ENCODE measurements at places on chromosomes 6 and 20.

GRCh38 chr20:10733122-10733521 is 59.3 kb upstream of the JAG1 start:
- no peak for DNase-seq

DNA sequence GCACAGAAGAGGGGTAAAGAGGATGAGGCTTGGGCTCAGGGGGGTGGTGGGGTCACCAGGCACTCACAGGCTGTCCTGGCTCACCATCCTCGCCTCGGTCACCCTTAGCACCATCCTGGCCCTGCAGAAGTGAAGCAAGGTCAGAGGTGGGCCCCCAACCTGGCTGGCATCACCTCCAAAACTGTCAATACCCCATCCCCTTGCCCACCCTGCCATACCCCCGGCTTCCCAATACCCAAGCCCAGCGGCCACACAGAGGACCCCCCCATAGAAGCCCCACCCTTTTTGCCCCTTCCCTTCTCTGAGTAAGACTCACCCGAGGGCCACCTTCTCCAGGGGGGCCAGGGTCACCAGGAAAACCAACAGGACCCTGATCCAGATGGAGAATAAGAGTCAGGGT is 23.6 kb downstream of the COL11A2 start:
- DNase-seq: no peak

DNA sequence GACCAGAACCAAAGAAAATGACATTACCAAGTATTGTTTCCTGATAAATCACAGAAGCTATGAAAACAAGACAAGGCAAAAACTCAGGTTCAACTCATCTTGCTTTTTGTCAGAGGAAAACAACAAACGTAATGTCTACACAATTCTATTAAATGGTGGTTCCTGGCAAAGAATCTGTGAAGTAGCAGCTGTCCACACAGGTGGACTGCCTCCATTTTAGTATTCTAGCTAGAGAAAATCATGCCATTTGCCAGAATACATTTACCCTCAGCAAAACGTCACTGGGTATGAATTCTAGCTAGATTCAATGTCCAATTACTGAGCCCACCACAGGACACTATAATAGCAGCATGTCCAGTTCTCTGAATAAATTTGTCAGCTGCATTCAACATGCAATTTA is 125.4 kb downstream of the ADGRB3 start:
- no peak for DNase-seq

DNA sequence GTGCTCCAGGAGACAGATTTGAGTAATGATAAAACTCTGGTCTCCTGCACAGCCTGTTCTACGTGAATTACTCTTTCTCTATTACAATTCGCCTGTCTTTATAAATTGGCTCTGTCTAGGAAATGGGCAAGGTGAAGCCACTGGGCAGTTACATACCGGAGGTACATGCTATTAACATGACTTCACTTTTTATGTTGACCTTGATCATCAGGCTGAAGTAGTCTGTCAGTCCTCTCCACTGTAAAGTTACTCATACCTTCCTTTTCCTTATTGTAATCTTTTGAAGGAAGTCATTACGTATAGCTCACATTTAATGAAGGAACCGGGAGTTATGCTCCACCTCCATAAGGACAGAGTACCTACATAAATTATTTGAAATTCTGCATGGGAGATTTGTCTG is 19.9 kb upstream of the KHDC1 start:
- DNase-seq: no peak

GRCh38 chr6:83314693-83315092 is 116.2 kb downstream of the ME1 start:
- DNase-seq: no peak

DNA sequence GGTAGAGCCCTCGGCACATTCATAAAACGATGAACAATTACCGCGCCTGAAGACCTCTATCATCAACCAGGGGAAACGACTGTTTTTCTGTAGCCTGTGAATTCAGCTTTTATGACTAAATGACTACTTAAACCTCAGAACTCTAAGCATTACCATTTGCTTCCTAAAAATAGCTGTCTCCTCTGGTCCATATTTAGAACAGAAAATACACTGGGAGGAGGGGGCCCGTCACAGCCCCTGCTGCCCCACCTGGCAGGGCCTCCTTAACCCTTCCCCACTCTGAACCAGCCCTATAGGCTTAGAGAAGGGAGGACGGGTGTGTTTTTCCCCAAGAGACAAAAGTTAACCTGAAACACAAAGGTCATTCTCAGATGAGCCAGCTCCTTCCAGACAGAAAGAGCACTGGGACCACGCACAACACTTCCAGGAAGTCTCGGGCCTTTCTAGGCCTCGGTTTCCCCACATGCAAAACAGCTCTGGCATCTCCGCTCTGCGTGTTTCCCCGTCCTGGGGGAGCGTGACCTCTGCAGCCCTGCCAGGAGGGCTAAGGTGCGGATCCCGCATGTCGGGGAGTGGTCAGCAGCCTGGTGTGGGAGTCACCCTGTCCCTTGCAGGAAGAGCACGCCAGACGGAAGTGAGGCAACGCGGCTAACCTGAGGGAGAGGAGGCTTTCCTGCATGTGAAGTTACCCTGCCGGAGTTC is 193.9 kb downstream of the DLL1 start:
- DNase-seq: no peak

GRCh38 chr6:39515006-39515405 is 192.5 kb upstream of the KCNK16 start:
- no peak for DNase-seq

DNA sequence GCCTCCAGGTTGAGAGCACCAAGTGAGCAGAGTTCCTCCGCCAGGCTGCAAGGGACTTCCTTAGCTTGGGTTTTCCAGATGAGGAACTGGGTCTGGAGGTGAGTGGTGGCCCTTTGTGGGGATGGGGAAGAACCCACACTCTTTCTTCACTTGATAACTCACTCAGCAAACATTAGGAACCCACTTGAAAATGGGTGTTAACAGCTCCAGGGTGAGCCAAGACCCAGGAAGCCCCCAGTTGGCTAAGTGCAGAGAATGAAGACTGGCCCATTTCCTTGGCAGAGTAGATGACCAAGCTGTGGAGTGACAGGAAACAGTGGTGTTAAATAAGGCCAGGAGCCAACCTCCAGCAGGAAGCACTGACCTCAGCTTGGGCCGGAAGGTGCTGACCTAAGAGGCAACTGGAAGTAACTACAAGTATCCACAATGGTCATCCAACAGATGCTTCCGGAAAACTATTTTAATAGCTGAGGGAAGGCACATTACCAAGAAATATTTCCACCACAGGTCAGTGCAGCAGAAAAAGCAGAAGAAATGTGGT is 22.7 kb downstream of the MRPL14 start:
- DNase-seq: no peak

DNA sequence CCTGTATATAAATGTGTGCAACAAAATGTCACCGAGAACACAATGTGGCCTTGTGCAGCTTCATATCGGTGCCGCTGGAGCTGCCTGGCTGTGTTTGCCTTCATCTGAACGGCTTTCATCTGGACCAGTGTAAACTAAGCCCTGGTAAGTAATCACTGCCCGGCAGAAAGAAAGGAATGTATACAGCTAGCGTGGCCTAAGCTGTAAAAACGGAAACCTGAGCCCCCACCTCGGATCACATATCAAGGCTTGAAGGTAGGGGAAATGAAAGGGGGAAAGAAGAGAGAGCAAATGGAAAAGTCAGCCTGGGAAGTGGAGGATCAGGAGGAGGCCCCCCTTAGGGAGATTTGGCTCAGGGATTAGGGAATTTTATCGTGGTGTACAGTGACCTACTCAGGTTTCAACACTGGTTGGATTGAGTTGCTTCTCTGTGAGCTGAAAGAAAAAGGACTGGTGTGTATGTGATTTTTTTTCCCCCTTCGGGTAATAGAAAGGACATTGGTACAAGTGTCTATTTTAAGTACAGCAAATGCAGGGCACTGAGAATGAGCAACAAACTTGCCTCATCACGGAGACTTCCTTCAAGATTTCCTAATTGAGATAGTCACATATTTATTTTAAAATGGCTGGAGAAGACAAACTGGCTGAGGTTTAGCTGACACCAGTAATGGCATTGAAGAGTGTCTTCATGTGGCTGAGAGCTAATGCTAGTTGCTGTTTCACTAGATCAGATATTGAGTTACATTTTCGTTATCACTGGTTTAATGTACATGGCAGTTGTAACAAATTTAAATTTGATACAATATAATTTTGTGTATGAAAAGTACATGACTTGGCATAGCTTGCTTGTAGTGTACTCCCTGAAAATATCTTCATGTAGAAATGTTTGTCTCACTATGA is 3.5 kb downstream of the SOBP start:
- DNase-seq: no peak

DNA sequence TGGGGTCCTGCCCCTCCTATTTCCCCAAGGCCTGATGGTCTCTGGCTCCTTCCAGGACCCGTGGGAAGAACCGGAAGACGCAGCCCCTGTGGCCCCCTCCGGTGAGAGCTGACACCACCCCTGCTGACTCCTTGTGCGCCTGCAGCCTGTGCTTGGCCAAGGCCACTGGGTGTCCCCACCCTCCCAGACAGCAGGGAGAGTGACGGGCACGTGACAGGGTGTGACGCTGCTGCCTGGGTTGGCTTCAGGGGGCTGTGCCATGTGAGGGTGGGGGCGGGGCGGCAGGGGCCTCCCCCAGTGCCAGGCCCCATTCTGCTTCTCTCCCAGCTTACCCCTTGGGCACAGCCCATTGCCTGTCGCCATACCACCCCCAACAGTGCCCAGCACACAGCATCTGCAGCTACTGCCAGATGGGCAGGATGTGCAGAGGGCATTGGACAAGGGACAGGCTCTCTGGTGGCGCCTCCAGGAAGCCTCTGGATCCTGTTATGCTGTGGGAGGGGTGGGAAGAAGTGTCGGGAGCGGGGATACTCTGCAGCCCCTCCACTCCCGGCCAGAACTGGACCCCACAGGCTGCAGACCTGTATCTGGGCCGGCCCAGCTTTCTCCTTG is 2.9 kb downstream of the BIRC7 start:
- no peak for DNase-seq

GRCh38 chr20:1328680-1329330 is at the start of gene SDCBP2:
Gene SDCBP2, minus strand, starts transcription at chr20:1329139. Its CDS starts 8,723 bp downstream, at chr20:1320416.
- DNase-seq: no peak

- no peak for DNase-seq
These were observed 304.5 kb downstream of the CD83 start for GRCh38 chr6:14422061-14422460.

- DNase-seq: no peak
These were observed 309 bp upstream of the ABRACL start for GRCh38 chr6:139028215-139028657.

- no peak for DNase-seq
These were observed 292.3 kb upstream of the RNF217 start for GRCh38 chr6:124669713-124670480.

- DNase-seq: no peak
These were observed 306.2 kb downstream of the SYNE1 start for GRCh38 chr6:152330961-152331360.

DNA sequence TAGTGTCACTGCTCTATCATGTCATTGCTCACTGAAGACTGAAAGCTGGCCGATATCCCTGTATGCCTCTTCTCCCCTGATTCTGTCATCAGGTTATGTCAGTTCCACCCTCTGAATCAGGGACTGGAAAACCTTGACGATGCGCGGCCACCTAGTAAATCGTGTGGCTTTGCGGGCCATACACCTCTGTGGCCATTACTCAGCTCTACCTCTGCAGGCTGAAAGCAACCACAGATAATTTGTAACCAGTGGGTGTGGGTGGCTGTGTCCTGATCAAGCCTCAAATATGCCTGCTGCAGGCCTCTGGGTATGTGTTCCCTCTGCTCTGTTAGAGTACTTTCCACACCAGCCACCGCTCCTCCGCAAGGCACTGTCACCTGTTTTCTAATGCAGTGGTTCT is 105.2 kb downstream of the GMPR start:
- no peak for DNase-seq

- DNase-seq: no peak
These were observed 60.2 kb upstream of the ADGRF1 start for GRCh38 chr6:47102331-47102730.

DNA sequence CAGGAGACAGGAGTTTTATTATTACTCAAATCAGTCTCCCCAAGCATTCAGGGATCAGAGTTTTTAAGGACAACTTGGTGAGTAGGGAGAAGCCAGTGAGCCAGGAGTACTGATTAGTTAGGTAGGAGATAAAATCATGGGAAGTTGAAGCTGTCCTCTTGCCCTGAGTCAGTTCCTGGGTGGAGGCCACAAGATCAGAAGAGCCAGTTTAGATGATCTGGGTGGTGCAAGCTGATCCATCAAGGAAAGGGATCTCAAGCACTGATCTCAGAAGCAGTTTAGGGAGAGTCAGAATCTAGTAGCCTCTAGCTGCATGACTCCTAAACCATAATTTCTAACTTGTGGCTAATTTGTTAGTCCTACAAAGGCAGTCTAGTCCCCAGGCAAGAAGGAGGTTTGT is 706.5 kb upstream of the MAP3K7 start:
- DNase-seq: no peak

- no peak for DNase-seq
These were observed 586 bp upstream of the NQO2 start for GRCh38 chr6:2998998-2999617.

GRCh38 chr20:60200305-60200918 is 242.2 kb downstream of the CDH26 start:
- DNase-seq: no peak

- no peak for DNase-seq
These were observed 10.1 kb downstream of the PKHD1 start for GRCh38 chr6:52077180-52077884.

GRCh38 chr20:51434580-51435247 is 107.8 kb downstream of the NFATC2 start:
- no peak for DNase-seq

GRCh38 chr6:835476-836160 is 142.7 kb upstream of the EXOC2 start:
- no peak for DNase-seq

- DNase-seq: no peak
These were observed 172.2 kb downstream of the CDC5L start for GRCh38 chr6:44559486-44560270.

GRCh38 chr20:3796477-3797225 is 541 bp downstream of the CDC25B start:
- no peak for DNase-seq

Data from activated gamma-delta T cell (primary cell).